Peyer's patch (tissue), 4 donors: ENCODE measurements at places on chromosomes 2 and 18. TPM values are rescaled to one million over a fixed set of nuclear protein-coding genes. Genes with fewer than 3 reads are reported as not detected.

DNA sequence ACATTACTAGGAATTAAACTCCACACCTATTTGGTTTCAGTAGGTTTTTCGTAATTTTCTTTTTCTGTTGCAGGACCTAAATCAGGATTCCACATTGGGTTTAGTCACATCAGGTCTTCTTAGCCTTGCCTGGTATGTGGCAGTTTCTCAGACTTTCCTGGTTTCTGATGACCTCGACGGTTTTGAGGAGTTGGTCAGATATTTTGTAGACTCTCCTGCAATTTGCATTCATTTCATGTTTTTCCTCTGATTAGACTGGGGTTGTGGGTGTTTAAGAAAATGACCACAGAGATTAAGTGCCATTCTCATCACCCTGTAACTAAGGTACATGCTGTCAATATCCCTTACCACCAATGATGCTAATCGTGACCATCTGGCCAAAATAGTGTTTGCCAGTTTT, 97.3 kb upstream of the ST6GAL2 start:
- no peak for DNase-seq

- no peak for DNase-seq
Observed at GRCh38 chr18:75727456-75727855, 300.0 kb upstream of the SMIM21 start.

DNA sequence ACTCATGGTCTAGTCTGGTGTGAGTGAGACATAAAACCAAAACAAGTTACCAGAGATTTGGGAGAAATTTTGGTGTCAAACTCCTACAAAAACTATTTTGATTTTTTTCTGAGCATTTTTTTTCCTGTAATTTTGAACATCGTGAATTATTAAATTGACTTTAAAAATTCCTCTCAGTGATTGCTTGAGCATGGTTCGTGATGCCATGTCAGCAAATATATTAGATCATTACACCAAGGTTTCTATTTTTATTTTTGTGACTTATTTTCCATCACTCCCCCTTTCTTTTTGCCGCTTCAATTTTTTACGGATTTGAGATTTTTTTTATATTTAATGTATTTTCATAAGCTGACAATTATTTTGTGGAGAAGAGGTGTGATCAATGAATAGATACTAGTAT, 613.9 kb upstream of the LRATD1 start:
- no peak for DNase-seq

DNA sequence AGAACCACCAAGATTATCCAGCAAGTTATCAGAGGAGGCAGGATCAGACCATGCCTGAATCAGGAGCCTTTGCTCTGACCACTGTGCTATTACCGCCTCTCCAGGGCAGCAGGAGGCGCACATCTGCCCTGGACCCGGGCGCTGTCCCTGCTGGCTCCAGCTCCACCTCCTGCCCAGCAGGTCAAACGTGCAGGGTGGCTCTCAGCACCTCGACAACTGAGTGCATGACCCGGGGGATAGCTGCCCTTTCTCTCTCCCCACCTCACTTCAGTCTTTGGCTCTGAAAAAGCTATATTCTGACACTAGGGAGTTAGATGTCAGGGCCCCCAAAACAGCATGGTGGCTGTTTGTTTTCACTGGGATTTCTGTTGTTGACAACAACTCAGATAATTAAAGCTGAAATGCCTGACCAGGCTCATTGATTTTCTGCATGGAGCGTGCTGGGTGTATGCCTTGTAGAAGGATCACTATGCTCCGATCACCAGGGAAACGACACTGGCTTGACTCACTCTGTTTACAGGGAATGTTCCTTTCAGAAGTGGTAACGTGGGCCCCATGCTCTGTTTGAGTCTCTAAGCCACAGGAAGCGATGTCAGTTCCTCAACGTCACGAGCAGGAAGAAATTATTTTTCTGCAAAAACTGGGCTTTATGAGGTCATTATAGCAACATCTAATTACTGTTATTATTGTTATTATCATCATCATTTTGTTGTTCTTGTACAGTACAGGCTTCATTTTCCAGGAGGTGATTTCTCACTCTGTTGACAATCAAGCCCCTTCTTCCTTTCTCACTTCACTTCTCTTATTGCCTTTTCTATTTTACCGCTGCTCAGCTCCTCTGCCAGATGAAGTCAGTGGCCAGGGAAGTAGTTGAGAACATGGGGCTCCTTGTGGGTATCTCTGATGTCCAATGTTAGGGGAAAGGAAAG, 125.6 kb downstream of the PLB1 start:
- peak; percentile 76 for DNase-seq

GRCh38 chr2:215431778-215432758, 3.8 kb downstream of the FN1 start:
- no peak for DNase-seq

GRCh38 chr2:172647439-172647838, 88.2 kb upstream of the RAPGEF4 start:
- DNase-seq = no peak

DNA sequence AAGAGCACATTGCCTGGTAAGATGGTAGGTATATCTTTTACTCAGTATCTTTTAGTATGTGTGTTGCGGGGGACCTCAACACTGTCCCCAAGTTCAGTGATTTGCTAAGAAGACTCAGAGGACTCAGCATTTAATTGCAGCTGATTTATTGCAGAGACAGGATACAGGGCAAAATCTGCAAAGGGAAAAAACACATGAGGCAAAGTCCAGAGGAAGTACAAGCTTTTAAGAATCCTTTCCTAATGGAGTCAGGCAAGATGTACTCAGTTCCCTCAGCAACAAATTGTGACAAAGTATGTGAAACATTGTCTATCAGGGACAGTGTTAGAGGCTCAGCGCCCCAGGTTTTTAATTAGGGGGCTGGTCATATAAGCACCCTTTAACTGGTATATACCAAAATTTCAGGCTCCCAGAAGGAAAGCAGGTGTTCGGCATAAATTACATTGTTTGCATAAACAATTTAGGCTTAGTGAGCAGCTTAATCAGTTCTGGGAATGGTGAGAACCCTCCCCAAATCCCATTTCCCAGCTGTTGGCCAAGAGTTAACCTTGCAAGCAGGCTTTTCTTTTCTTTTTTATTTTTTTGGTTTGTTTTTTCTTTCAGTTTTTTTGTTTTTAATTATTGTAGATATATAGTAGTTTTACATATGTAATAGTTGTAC, 41.7 kb downstream of the RAB3GAP1 start:
- DNase-seq = peak; percentile 42

GRCh38 chr18:10444314-10445006, 10.0 kb upstream of the APCDD1 start:
- DNase-seq = no peak

DNA sequence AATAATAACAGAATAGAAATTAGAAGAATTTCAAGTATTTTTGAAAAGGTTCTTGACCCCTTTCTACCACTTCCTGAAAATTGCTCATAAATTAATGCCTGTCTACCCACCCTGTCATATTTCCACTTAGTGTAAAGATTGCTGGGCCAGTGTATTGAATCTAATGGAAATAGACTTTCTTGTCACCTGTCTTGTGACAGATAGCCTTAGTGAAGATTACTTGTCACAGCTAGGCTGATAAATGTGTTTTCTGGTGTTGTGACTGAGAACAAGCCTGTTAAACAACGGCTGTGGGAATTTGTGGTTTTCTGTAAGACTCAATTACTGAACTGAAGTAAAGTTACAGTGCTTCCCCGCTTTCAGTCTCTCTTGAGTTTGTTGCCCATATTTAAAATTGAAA, 37.0 kb downstream of the PIK3C3 start:
- no peak for DNase-seq

SPATA3 gene
- not detected for total RNA-seq

CETN1 gene
- total RNA-seq = not detected

LOXHD1 gene
- 0.19 TPM for total RNA-seq

CNGA3 gene
- 2.2 TPM for total RNA-seq

NEU4 gene
- 35.5 TPM for total RNA-seq
